ENCODE measurements at places on chromosomes 1 and 21. TPM values are rescaled to one million over a fixed set of nuclear protein-coding genes. Genes with fewer than 3 reads are reported as not detected.

Gene AGT
- 1.1 TPM for total RNA-seq

Gene SLAMF7
- total RNA-seq = not detected

Gene CHIA
- total RNA-seq = not detected

Gene KANK4
- 0.09 TPM for total RNA-seq

Gene SPAG17
- 0.09 TPM for total RNA-seq

Gene OR2W3
- not detected for total RNA-seq
